Heart left ventricle (tissue), 16 donors: ENCODE measurements at places on chromosomes 16 and 17. TPM values are rescaled to one million over a fixed set of nuclear protein-coding genes. Genes with fewer than 3 reads are reported as not detected.
A peak's percentile ranks its signal among the peaks of the same experiment; 100 is the strongest.

- no peaks in the 10 kb centered on the region for H3K27me3 ChIP-seq
- H3K4me1 ChIP-seq, result no peaks in the 10 kb centered on the region
- no peak overlapping the region for H3K4me3 ChIP-seq
- no peak for DNase-seq
Measured at GRCh38 chr17:59186850-59187249, 23.0 kb upstream of the SMG8 start.

WDR90 gene
- total RNA-seq, result 8.9 TPM

CCL14 gene
- total RNA-seq, result 18.0 TPM

- no peak overlapping the region for H3K4me3 ChIP-seq
- DNase-seq, result no peak
- no peaks in the 10 kb centered on the region for H3K27me3 ChIP-seq
- H3K4me1 ChIP-seq, result no peaks in the 10 kb centered on the region
- no peak overlapping the region for H3K27ac ChIP-seq
- no peaks in the 10 kb centered on the region for H3K36me3 ChIP-seq
Measured at GRCh38 chr16:52384378-52384777, 162.6 kb downstream of the TOX3 start.

ESRP2 gene
- total RNA-seq, result 0.96 TPM

- no peak for DNase-seq
- H3K4me3 ChIP-seq, result peak within 1 kb of the TSS; percentile 62
- no peak within 1 kb of the TSS for H3K27ac ChIP-seq
- no peaks in the 10 kb centered on the region for H3K27me3 ChIP-seq
- no peaks in the 10 kb centered on the region for H3K36me3 ChIP-seq
Measured at GRCh38 chr17:6069539-6070429, at the start of gene WSCD1. Gene WSCD1, plus strand, starts transcription at chr17:6070379. Its CDS starts 10,280 bp downstream, at chr17:6080659.

DNA sequence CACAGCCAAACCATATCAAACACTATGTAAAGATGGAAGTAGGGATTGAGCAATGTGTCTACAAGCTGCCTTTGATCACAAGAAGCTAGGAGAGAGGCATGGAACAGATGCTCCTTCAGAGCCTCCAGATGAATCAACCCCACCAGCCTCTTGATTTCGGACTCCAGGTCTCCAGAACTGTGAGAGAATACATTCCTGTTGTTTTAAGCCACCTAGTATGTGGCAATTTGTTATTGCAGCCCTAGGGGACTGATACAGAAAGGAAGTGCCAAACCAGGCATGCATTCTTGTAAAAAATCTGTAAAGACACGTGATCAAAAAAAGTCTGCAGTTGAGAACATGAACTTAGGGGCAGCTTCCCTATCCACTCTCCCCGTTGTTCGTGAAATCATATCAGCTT lies 91.1 kb downstream of the C17orf67 start:
- H3K27ac ChIP-seq, result no peak overlapping the region
- no peak overlapping the region for H3K4me3 ChIP-seq
- H3K4me1 ChIP-seq, result no peaks in the 10 kb centered on the region

- no peak overlapping the region for H3K27ac ChIP-seq
- DNase-seq, result peak; percentile 16
- H3K27me3 ChIP-seq, result no peaks in the 10 kb centered on the region
- no peak overlapping the region for H3K4me3 ChIP-seq
Measured at GRCh38 chr16:62644030-62644812, 608.0 kb upstream of the CDH8 start.

GRCh38 chr17:11628374-11628773 lies 30.1 kb downstream of the DNAH9 start:
- no peak for DNase-seq
- H3K36me3 ChIP-seq, result no peaks in the 10 kb centered on the region
- no peak overlapping the region for H3K27ac ChIP-seq
- H3K4me1 ChIP-seq, result no peaks in the 10 kb centered on the region

DNA sequence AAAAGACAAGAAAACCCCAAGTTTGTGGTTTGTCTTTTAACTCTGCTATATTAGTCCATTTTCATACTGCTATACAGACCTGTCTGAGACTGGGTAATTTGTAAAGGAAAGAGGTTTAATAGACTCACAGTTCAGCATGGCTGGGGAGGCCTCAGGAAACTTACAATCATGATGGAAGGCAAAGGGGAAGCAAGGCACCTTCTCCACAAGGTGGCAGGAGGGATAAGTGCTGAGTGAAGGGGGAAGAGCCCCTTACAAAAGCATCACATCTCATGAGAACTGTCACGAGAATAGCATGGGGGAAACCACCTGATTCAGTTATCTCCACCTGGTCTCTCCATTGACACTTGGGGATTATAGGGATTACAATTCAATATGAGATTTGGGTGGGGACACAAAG lies 13.5 kb upstream of the ADAM11 start:
- peaks cover 2% of the 10 kb centered on the region for H3K4me1 ChIP-seq
- H3K27ac ChIP-seq, result no peak overlapping the region
- H3K27me3 ChIP-seq, result no peaks in the 10 kb centered on the region
- H3K36me3 ChIP-seq, result peaks cover 29% of the 10 kb centered on the region
- DNase-seq, result no peak
- no peak overlapping the region for H3K4me3 ChIP-seq

- H3K27me3 ChIP-seq, result no peaks in the 10 kb centered on the region
- H3K4me3 ChIP-seq, result no peak overlapping the region
- H3K4me1 ChIP-seq, result no peaks in the 10 kb centered on the region
- no peak overlapping the region for H3K27ac ChIP-seq
- no peaks in the 10 kb centered on the region for H3K36me3 ChIP-seq
Measured at GRCh38 chr16:14175086-14175485, 104.0 kb downstream of the MRTFB start.

GRCh38 chr17:44069974-44070454 lies 521 bp upstream of the G6PC3 start:
- H3K4me1 ChIP-seq, result peaks cover 15% of the 10 kb centered on the region
- H3K4me3 ChIP-seq, result peak overlapping the region; percentile 67
- DNase-seq, result no peak
- H3K36me3 ChIP-seq, result peaks cover 12% of the 10 kb centered on the region

NBR1 gene
- total RNA-seq, result 120 TPM

DNA sequence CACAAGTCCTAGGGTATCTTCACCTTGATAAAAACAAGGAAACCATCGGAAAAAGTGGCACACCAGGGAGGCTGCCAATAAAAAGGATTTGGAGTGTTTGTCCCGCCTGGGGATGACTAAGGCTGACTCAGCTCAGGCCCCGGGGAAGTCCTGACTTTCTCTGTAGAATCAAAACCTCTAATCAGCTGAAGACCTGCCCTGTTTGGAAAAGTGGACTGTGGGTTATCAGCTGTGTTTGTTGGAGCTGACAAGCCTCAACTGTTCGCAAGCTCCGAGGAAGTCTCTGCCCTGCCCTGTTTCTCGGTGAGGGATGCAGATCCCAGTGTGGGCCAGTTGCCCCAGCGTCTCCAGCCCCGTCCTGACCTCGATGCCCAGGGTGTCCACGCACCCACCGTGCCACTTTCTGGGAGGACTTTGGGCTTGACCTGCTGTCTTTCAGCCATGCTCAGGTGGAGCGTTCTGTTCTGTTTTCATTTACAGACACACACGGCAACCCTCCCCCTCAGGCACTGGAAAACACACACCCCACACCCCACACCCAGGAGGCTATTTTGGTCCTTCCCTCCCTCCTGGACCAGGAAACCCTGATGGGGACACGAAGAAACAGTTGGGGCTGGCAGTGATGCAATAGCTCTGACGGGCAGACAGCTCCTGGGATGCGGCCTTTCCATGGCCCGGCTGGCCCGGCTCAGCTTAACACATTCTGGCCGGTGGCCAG lies 27.6 kb upstream of the PITPNA start:
- H3K27ac ChIP-seq, result peak overlapping the region; percentile 76
- no peak overlapping the region for H3K4me3 ChIP-seq
- peak; percentile 92 for DNase-seq
- H3K36me3 ChIP-seq, result peaks cover 34% of the 10 kb centered on the region
- H3K27me3 ChIP-seq, result no peaks in the 10 kb centered on the region
- peaks cover 29% of the 10 kb centered on the region for H3K4me1 ChIP-seq

- no peak for DNase-seq
- H3K27ac ChIP-seq, result no peak overlapping the region
- no peaks in the 10 kb centered on the region for H3K27me3 ChIP-seq
- no peak overlapping the region for H3K4me3 ChIP-seq
Measured at GRCh38 chr17:44361292-44362260, 2.1 kb downstream of the FAM171A2 start.

RNU2-1 gene
- total RNA-seq, result not detected

- no peaks in the 10 kb centered on the region for H3K27me3 ChIP-seq
- H3K36me3 ChIP-seq, result no peaks in the 10 kb centered on the region
- DNase-seq, result peak; percentile 94
- peaks cover 26% of the 10 kb centered on the region for H3K4me1 ChIP-seq
- peak within 1 kb of the TSS; percentile 93 for H3K27ac ChIP-seq
- peak within 1 kb of the TSS; percentile 82 for H3K4me3 ChIP-seq
Measured at GRCh38 chr17:35242805-35243560, at the start of gene SLFN5. Gene SLFN5, plus strand, starts transcription at chr17:35243072. Its CDS starts 15,619 bp downstream, at chr17:35258691.

CTRB1 gene
- 3.7 TPM for total RNA-seq

DNA sequence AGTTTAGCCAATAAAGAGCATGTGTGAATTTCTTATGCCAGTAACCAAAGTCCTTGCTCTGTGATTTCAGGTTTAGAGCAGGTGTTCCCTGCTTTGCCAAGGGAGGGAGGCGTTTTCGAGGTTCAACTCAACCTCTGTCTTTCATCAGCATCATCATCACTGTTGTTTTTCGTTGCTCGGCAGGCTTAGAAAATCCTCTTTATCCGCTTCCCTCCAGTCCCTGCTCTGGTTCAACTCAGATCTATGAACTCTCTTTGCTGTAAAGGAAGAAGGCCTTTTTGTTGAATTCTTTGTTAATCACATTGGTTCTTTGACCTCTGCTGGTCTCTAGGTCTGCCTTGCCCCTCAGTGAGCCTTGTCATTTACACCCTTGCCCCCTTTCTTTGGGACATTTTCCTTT lies 243.9 kb upstream of the RBFOX1 start:
- H3K27me3 ChIP-seq, result no peaks in the 10 kb centered on the region
- H3K27ac ChIP-seq, result no peak overlapping the region
- H3K4me1 ChIP-seq, result no peaks in the 10 kb centered on the region
- no peak for DNase-seq

- H3K4me1 ChIP-seq, result no peaks in the 10 kb centered on the region
- H3K36me3 ChIP-seq, result peaks cover 100% of the 10 kb centered on the region
- DNase-seq, result no peak
- H3K27ac ChIP-seq, result no peak overlapping the region
- no peaks in the 10 kb centered on the region for H3K27me3 ChIP-seq
Measured at GRCh38 chr17:38815576-38816193, 9.4 kb downstream of the CWC25 start.

DNA sequence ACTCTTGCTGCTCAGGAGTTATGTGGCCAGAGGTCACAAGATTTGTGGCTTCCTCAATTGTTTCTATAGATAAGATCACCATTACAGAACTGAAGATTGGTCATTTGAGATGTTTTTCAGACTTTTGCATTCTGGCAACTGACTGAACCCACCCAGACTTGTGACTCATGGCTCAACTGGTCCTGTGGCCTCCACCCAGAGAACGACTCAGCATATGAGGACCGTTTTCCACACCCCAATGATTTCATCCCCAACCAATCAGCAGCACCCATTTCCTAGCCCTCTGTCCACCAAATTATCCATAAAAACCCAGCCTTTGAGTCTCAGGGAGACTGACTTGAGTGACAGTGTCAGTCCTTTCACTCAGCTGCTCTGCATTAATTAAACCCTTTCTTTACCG lies 143.2 kb upstream of the ASIC2 start:
- no peaks in the 10 kb centered on the region for H3K36me3 ChIP-seq
- no peaks in the 10 kb centered on the region for H3K27me3 ChIP-seq
- no peak for DNase-seq
- no peaks in the 10 kb centered on the region for H3K4me1 ChIP-seq

DRG2 gene
- 28.8 TPM for total RNA-seq
